NCI-H446 (cell line): ENCODE measurements at places on chromosomes 13 and 19.

- no peak for DNase-seq
Observed at GRCh38 chr19:46620267-46620666, 4.6 kb downstream of the PTGIR start.

- no peak for DNase-seq
Observed at GRCh38 chr13:75165543-75166230, 316.3 kb downstream of the TBC1D4 start.

DNA sequence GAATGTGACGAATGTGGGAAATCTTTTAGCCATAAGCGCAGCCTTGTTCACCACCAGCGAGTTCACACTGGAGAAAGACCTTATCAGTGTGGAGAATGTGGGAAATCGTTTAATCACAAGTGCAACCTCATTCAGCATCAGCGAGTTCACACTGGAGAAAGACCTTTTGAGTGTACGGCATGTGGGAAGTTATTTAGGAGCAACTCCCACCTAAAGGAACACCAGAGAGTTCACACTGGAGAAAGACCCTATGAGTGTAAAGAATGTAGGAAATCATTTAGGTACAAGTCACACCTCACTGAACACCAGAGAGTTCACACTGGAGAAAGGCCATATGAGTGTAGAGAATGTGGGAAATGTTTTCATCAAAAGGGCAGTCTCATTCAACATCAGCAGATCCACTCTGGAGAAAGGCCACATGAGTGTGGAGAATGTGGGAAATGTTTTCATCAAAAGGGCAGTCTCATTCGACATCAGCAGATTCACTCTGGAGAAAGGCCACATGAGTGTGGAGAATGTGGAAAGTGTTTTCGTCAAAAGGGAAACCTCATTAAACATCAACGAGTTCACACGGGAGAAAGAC, 7.6 kb downstream of the ZNF776 start:
- no peak for DNase-seq

DNA sequence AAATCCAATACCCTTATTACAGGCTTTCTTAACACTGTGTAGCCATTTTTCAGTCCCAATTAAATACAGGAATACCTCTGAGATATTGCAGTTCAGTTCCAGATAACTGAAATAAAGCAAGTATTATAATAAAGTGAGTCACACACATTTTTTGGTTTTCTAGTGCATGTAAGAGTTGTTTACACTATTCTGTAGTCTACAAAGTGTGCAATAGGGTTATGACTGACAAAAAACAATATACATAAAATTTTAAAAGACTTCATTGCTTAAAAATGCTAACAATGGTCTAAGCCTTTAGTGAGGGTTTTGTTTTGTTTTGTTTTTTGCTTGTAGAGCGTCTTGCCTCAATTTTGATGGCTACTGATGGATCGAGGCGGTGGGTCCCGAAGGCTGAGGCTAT, 434.4 kb upstream of the NBEA start:
- DNase-seq, result no peak

DNA sequence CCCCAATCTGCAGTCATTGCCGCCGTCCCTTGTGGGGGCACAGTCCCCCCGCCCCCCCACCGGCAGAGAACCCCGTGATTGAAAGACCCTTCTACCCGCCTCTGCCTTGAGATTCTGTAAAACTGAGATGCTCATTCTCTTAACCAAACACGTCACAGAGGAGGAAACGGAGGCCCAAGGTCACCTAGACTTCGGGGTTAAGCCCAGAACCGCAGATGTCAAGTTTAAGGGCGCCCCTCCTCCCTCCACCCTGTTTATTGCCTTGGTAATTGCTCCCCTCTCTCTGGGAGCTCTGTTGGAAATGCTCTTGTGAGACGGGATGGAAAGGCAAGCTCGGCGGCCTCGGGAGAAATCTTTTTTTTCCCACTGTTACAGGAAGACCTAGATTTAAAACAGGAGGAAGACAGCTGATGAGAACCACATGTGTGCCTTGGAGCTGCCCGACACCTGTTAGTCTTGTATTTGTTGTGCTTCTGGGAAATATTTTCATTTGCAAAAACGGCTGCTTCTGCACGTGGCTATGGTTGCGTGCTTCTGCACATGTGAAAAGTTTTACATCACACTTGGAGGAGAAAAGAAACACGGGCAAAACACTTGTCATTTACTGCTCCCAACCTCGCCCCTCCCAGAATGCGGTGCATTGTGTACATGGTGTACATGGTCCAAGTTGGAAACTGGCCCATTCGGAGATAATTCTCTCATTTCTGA, 1.1 kb upstream of the MED26 start:
- DNase-seq, result no peak

- no peak for DNase-seq
Observed at GRCh38 chr13:84279166-84279565, 396.9 kb upstream of the SLITRK1 start.
